AG20443 (cell line): ENCODE measurements at places on chromosomes 2 and 18.

DNA sequence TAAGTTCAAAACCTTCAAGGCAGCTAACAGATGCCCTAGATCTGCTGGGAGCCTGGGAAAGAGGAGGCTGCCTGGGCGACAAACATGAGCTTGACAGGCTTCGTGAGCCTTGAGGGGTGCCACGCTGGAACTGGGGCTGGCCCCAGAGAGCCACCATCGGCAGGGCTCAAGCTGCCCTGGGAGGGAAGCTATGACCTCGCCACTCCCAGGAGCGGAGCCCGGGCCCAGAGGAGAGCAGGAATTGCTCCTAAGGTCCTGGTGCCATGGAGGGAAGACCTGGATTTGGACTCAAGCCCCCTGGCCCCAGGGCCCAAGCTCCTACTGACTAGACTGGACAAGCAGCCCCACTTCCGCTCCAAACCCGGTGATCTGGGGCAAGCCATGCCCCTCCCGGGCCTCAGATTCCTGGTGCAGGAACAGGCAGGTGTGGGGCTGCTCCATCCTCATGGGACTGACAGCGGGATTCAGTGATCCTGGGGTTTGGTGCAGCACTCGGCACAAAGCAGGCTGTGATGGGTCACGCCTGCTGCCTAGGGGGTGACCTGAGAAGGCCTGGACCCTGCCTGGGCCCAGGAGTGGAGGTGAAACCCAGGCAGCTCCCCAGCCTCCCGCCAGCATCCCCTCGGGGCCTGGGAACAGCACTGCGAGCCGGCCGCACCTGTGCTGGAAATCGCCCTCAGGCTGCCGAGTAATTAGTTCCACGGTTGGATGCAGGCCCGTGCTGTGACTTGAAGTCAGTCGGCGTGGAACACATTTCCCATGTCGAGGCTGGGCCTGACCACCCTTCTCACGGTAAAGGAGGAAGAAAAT lies 246.9 kb downstream of the NDUFA10 start:
- no peak for DNase-seq

- no peak for DNase-seq
Measured at GRCh38 chr2:54672590-54673456, 50.6 kb upstream of the EML6 start.

GRCh38 chr2:40101131-40101575 lies 322.1 kb upstream of the THUMPD2 start:
- DNase-seq, result no peak

DNA sequence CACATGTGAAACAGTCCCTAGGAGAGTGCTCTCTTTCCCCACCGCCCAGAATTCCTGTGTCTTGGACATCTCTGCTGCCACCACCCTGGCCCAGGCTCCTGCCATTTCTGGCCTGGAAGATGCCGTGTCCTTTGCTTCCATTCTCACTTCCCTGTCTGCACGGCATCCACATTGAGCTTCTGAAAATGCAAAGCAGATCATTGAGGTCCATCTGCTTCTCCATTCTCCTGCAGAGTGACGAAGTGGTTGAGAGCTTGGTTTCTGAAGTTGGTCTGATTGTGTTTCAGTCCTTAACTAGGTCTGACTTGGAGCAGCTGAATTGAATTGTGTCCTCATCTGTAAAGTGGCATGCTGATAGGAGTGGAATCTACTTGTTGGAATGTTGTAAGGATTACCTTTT lies 98.7 kb upstream of the MGAT5 start:
- DNase-seq, result no peak

GRCh38 chr2:95296011-95296410 lies 1.1 kb upstream of the KCNIP3 start:
- no peak for DNase-seq

GRCh38 chr2:199814101-199814816 lies 36.7 kb downstream of the FTCDNL1 start:
- DNase-seq, result no peak

DNA sequence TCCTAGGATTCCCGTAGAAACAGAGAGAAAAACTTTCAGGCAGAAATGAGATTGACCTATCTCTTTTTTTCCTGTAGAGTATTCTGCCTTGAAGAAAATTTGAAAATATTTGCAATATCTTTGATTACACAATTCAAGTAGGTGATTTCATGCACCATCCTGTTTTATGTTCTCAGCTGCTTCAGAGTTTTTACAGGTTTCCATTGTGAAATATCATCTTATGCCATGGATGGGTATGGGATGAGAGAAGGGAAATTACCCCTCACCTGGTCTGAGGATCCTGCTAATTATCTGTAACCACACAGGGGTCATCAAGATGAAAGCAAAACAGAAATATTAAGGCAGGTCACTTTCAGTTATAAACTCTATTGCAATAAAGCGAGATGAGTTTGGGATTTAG lies 264.8 kb downstream of the TXNL1 start:
- no peak for DNase-seq

DNA sequence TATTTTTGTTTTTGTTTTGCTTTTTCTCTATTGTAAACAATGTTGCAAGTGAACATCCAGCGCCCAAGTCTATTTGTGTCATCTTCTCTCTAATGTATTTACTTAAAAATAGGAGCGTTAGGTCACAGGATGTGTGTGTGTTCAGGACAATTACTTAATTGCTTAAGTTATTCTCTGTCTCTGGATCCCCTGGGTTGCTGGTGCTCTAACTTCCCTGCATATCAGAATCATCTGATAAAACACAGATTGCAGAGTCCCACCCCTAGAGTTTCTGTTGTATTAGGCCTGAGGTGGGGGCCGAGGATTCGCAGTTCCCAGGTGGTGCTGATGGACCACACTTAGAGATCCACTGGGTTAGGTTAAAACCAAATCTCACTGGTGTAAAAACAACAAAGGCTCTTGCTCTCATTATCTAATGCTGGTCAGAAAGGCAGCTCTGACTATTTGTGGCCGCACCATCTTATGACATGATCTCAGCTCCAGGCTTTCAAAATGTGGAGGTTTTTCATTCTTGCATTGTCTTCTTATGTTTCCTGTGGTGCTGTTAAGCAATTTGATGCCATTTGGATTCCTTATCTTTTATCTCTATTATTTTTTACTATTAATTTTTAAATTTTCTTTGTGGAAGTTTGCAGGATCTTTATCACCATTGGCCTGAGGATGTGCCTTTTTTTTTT lies 87.7 kb downstream of the CLIP4 start:
- no peak for DNase-seq

GRCh38 chr2:120206022-120206581 lies 17.1 kb downstream of the TMEM185B start:
- peak; percentile 39 for DNase-seq

DNA sequence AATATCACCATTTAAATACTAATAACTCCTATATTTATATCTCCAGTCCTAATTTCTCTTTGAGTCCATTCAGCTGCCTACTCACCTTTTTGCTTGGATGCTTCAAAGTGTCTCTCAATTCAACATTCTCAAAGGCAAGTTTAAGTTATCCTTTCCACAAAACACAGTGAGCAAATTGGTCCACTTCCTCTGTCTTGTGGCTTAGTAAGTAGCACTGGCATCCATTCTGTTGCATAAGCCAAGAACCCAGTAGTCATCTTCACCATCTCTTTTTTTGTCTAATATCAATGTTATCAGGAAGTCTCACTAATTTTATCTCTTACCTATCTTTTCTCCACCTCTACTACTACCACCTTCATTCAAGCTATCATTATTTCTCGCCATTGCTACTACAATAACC lies 27.4 kb upstream of the IL1RL1 start:
- no peak for DNase-seq

- peak; percentile 24 for DNase-seq
Measured at GRCh38 chr2:54574107-54574859, 118.2 kb downstream of the SPTBN1 start.

- no peak for DNase-seq
Measured at GRCh38 chr2:28568533-28568932, 72.7 kb downstream of the PLB1 start.

DNA sequence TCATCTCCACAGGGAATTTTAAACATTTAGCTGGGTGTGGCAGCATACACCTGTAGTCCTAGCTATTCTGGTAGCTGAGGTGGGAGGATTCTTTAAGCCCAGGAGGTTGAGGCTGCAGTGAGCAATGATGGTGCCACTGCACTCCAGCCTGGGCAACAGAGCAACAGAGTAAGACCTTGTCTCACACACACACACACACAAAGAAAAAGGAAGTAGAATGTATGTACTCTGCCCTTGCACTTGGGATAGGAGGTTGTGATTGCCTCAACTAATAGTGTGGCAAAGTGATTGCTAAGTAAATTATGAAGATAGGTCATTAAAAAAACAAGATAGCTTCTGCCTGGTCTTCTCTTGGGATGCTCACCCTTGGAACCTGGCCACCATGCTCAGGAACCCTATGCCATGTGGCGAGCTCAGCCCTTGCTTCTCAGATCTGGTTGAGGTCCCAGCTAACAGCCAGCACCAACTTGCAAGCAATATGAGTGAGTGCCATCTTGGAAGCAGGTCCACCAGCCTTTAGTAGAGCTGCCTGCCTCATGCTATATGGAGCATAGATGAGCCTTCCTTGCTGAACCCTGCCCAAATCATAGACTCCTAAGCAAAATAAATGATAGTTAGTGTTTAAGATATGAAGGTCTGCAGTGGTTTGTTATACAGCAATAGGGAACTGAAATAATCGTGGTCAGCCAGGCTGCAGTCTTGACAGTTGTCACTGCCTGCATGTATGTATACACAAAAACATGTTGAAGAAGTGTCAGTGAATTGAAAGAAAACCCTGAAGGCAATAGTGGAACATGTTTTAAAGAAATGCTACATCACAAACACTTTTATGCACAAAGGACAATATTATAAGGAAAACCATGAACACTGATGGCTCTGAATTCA lies 30.1 kb upstream of the PNO1 start:
- no peak for DNase-seq

GRCh38 chr2:238627899-238628298 lies 201.2 kb downstream of the ASB1 start:
- no peak for DNase-seq

- DNase-seq, result no peak
Measured at GRCh38 chr2:96591494-96591893, 46.6 kb downstream of the KANSL3 start.

DNA sequence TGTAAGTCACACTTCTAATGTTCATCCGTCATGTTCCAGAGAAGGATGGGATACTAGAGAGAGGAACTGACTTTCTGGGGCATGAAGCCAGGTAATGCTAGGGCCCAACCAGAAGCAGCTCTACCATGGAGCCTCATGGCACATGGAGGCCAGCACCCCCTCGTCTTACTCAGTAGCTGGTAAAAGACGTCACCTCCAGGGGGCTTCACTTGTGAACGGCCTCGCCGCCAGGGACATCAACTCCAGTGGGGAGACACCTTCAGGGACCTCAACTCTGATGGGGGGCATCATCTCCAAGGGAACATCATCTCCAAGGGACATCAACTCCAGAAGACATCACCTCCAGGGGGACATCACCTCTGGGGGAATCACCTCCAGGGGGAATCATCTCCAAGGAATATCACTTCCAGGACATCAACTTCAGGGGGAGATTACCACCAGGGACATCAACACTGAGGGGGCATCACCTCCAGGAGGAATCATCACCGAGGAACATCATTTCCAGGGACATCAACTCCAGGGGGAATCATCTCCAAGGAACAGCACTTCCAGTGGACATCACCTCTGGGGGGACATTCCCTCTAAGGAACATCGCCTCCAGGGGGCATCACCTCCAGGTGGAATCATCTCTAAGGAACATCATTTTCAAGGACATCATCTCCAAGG lies 168.4 kb downstream of the NDUFA10 start:
- no peak for DNase-seq

DNA sequence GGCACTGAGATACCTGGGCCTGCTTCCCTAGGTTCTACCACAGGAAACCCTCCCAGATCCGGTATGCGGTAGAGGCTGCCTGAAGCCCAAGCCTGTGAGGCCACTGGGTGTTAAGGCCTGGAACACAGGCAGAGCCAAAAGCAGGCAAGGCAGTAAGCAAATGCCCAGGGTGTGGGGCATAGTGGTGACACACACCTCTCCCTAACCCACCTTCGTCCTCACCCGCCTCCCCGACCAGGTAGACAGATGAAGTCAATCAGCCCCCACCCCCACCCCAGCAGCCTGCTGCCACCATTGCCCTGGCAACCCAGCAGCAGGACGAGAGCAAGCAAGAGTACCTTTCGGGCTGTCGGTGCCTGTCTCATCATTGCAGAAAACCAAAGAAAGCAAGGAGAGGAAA lies 6.1 kb downstream of the DCTN1 start:
- DNase-seq, result no peak

DNA sequence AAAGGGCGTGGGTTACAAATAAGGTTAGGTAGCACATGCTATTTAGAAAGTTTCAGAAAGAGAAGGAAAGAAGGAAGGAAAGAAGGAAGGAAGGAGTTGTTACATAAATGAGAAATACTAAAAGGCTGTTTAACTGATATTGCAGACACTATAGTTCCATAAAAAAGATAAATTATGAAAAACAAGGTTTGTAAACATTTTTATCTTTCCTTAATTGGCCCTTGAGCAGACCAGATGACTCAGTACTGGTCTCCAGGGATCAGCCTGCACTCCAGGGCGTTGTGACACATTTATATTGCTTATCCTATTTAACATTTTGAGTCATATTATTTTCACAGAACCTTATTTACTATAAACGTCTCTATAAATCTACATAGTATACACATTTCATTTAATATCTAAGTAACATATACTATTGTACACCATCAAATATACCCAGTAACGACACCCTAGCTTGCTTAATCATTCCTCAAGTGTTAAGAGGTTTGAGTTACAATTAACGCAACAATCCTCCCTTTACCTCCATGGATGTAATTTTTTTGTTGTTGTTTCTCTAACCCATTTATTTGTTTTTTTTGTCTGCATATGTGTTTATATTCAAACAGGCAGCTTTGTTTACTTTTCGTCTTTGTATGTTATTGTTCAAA lies 2.8 kb upstream of the RAB31 start:
- DNase-seq, result peak; percentile 63

- no peak for DNase-seq
Measured at GRCh38 chr2:99635710-99636109, 145.9 kb upstream of the REV1 start.

DNA sequence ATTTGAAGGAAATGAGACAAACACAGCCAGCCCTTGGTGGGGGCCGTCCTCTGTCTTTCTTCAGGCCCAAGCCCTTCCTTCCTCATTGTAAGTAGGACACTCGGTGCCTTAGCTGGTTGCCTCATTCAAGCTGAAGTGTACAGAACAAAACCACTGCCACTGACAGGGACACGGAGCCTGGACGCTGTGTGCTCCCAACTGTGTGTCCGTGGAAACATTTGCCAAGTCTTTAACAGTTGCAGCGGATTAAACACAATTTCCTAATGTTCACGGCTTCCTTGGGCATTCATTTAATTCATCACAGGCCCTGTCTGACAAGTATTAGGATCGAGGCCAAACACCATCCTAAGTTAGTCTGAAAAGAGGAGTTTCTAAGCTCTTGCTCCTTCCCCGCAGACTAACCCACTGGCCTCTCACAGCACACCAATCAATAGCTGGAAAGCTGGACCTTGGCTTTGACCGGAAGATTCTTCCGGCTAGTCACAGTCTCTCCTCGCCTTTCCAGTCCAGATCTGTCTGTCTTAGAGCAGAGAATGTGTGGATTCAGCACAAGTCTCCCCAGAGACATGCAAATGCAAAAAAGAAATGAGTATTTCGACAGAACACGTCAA lies 68.7 kb upstream of the ACSL3 start:
- peak; percentile 35 for DNase-seq

GRCh38 chr2:58891828-58892377 lies 650.8 kb upstream of the FANCL start:
- DNase-seq, result no peak

- peak; percentile 92 for DNase-seq
Measured at GRCh38 chr18:3305354-3305762, 43.4 kb downstream of the MYL12B start.
